K562 (cell line): ENCODE measurements at places on chromosomes 11 and 22.

GRCh38 chr11:8772571-8773519 is 90.3 kb downstream of the RPL27A start:
- DNase-seq = no peak

GRCh38 chr11:102582140-102582539 is 43.0 kb downstream of the MMP20 start:
- no peak for DNase-seq

DNA sequence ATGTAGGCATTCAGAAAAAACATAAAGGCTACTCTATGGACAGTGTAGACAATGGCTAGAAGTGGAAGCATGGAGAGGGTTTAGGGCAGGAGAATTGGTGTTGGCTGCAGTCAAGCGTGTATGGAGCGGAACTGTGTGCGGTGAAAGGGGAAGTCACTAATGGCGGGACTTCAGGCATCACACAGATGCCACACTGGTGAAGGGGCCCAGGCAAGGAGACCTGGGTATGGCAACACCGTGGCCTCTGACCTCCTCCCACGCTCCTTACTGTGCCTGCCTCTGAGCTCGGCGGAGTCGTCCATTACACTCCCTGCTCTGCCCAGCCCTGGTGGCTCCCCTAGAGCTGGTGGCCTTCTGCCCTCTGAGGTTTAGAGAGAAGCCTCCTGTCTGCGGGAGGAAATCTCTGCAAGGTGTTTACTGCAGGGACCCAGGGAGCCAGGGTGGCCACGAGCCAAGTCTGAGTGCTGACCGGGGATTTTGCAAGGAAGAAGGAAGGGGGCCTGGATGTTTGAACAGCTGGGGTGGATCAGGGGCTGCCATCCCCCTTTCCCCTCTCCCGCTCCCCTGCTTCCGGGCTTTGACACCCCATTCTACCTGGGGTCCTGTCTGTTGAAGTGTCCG is 75.1 kb upstream of the TSPAN18 start:
- DNase-seq = no peak

DNA sequence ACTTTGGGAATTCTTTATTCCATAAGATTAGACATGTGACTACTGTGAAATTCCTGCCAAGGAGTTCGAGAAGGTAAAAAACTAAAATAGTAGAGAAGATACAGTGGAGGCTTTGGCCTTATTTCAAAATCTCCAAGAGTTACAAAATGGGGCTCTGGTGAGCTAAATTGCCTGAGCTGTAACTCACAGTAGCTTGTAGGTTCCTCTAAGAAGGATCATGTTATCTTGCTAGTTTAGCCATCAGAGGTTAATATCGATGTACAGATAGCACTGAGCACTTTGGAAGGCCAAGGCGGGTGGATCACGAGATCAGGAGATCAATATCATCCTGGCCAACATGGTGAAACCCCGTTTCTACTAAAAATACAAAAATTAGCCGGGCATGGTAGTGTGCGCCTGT is 81.1 kb downstream of the USP35 start:
- no peak for DNase-seq

- DNase-seq = no peak
Observed at GRCh38 chr11:117704395-117705100, 92.5 kb downstream of the DSCAML1 start.
